Esophagus muscularis mucosa (tissue), 4 donors: ENCODE measurements at places on chromosomes 2 and 18. TPM values are rescaled to one million over a fixed set of nuclear protein-coding genes. Genes with fewer than 3 reads are reported as not detected.

GRCh38 chr18:34626404-34627136, 83.5 kb upstream of the DTNA start:
- no peaks in the 10 kb centered on the region for H3K36me3 ChIP-seq
- H3K4me1 ChIP-seq: peaks cover 32% of the 10 kb centered on the region
- no peaks in the 10 kb centered on the region for H3K27me3 ChIP-seq
- no peak overlapping the region for H3K27ac ChIP-seq

The RAPH1 gene
- total RNA-seq: 19.0 TPM

DNA sequence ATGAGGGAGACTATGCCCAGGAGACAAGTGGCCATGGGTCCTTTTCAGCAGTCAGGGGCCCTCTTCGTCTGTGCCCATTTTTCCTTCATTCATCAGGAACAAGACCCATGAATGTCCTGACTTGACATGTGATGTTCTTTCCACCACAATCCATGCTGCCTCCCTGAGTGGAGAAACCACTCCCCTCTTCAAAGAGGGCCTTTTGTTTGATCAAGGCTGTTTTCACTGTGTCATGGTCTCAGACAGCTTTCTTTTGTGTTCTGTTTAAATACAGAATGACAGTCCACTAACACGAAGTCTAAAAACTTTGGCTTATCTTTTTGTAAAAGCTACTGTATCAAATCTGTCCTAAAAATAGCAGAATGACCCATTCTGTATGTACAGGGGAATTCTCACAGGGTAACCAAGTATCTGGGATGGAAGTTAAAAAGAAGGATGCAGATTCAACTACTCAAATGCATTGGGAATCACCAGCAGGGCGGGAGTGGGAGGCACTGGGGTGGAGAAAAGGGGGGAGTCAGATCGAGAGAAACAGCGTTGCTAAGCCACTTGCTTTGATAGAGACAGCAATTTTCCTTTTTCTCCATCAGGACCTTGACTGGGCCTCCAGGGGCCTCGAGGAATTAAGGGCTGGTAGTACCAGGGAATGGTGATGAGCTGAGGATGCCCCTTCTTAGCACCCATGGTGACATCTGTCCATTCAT, 13.9 kb downstream of the LRP2 start:
- H3K4me1 ChIP-seq: no peaks in the 10 kb centered on the region
- no peak overlapping the region for H3K4me3 ChIP-seq
- DNase-seq: no peak
- no peaks in the 10 kb centered on the region for H3K36me3 ChIP-seq

GRCh38 chr18:2901423-2901985, 54.7 kb downstream of the EMILIN2 start:
- no peak for DNase-seq
- H3K27me3 ChIP-seq: peaks cover 7% of the 10 kb centered on the region
- H3K36me3 ChIP-seq: no peaks in the 10 kb centered on the region
- H3K27ac ChIP-seq: peak overlapping the region; percentile 38

The GREB1 gene
- 3.7 TPM for total RNA-seq

DNA sequence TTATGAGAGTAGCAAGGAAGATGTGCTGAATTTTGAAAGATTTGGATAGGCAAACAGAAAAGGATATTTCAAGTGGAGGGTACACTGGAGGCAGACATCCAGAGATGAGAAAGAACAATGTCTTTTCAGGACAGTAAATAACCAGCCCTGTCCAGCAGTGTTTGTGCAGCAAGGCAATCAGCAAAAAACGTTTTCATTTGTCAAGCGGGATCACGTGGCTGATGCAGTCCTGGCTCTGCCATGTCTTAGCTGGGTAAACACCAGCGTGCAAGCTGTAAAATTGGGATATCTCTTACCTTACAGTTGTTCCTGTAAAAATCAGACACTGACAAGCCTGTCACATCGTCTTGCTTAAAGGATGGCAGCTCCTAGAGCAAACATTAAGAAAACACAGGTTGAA, 67.8 kb downstream of the CWC22 start:
- H3K27me3 ChIP-seq: no peaks in the 10 kb centered on the region
- no peak overlapping the region for H3K27ac ChIP-seq
- no peaks in the 10 kb centered on the region for H3K4me1 ChIP-seq

GRCh38 chr2:177547122-177547521, 154.5 kb downstream of the AGPS start:
- no peaks in the 10 kb centered on the region for H3K36me3 ChIP-seq
- H3K27ac ChIP-seq: no peak overlapping the region
- no peak overlapping the region for H3K4me3 ChIP-seq
- DNase-seq: no peak

The TEKT4 gene
- 0.19 TPM for total RNA-seq

DNA sequence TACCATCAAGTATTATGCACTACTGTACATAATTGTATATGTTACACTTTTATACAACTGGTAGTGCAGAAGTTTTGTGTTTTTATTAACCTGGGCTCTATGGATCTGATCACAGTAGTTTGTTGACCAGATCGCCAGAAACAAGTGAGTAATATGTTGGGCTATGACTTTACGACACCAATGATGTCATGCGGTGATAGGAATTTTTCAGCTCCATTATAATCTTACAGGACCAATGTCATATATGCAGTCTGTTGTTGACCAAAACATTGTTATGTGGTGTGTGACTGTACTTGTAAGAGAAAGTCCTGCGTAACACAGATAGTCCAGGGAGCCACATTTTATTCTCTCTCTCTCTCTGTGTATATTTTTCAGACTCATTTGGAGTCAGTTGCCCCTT, 4.5 kb upstream of the ACOXL start:
- H3K4me1 ChIP-seq: peaks cover 9% of the 10 kb centered on the region
- H3K27me3 ChIP-seq: peaks cover 10% of the 10 kb centered on the region

GRCh38 chr2:16194096-16194390, 253.7 kb downstream of the MYCN start:
- DNase-seq: no peak
- no peaks in the 10 kb centered on the region for H3K36me3 ChIP-seq
- no peaks in the 10 kb centered on the region for H3K4me1 ChIP-seq
- H3K4me3 ChIP-seq: no peak overlapping the region
- H3K27ac ChIP-seq: no peak overlapping the region

GRCh38 chr2:150621526-150622213, 134.2 kb upstream of the RND3 start:
- H3K27me3 ChIP-seq: no peaks in the 10 kb centered on the region
- H3K36me3 ChIP-seq: no peaks in the 10 kb centered on the region
- H3K27ac ChIP-seq: peak overlapping the region; percentile 77
- H3K4me3 ChIP-seq: no peak overlapping the region
- DNase-seq: no peak

The ACKR3 gene
- 50.5 TPM for total RNA-seq

DNA sequence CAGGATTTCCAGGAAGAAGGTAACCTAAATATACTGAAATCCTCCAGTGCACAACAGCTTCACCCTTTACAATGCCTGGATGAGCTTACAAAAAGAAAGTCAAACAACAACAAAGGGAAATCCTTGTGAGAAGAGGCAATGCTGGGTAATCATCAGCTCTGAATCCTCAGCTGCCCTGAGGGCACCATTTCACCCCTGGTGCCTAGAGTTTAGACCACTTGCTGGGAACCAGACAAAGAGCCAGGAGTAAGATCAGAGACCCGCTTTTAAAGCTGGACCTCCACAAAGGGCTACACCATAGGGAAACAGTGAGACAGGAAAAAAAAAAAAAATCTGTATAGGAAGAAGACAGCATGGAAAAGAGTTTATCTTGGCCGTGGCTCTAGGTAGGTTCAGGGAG, 97.0 kb downstream of the FOXI3 start:
- H3K4me1 ChIP-seq: peaks cover 5% of the 10 kb centered on the region
- no peaks in the 10 kb centered on the region for H3K36me3 ChIP-seq
- DNase-seq: no peak
- no peak overlapping the region for H3K27ac ChIP-seq
- H3K4me3 ChIP-seq: no peak overlapping the region

The ST8SIA3 gene
- total RNA-seq: not detected

DNA sequence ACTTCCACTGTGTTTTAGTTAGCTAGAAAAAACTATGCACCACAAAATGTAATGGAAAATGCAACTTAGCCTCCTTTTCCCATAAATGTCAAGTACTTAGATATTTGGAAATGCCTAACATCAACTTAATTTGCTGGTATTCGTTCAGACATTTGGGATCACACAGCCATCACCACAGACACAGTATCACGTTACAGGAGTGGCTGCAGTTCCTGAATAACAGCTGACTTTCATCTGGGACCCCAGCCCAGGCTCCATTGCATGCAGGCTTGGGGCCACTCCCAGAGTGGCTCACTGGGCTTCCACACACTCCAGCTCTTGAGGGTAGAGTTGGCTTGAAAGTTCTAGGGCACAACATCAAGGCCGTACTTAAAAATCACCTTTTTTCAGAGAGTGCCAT, 9.3 kb downstream of the TMEM182 start:
- DNase-seq: no peak
- H3K36me3 ChIP-seq: peaks cover 4% of the 10 kb centered on the region
- H3K27me3 ChIP-seq: no peaks in the 10 kb centered on the region
- no peaks in the 10 kb centered on the region for H3K4me1 ChIP-seq
- H3K4me3 ChIP-seq: no peak overlapping the region
- H3K27ac ChIP-seq: no peak overlapping the region

DNA sequence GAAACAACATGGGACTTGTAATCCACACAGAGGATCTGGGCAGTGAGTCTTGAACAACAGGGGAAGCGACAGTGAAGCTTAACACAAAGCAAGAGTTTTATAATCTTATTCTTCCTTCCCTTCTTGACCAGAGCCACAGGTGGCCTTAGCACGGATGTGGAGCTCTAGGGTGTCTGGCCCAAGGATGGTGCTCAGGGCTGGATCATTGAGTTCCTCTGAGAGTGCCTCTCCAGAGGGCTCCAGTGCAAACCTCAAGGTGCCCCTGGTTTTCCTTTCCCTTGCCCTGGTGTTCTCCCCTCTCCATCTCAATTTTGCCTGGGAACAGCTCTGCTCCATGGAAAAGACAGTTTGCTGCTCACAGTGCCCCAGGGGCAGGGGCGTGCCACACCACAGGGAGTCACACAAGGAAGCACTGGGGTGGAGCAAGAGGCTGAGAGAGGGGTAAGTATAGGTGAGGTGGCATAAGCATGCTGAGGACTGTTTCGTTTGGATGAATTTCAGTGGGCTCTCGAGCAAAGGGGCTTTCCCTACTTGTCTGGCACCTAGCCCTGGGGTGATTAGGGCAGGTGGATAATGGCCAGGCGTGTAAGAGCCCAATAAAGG, 88.6 kb upstream of the B3GNT7 start:
- H3K36me3 ChIP-seq: no peaks in the 10 kb centered on the region
- no peaks in the 10 kb centered on the region for H3K4me1 ChIP-seq
- H3K4me3 ChIP-seq: no peak overlapping the region
- no peak overlapping the region for H3K27ac ChIP-seq

The TFPI gene
- 93.1 TPM for total RNA-seq

GRCh38 chr2:173195100-173195499, 119.5 kb downstream of the MAP3K20 start:
- DNase-seq: no peak
- no peak overlapping the region for H3K4me3 ChIP-seq
- no peaks in the 10 kb centered on the region for H3K27me3 ChIP-seq
- peaks cover 76% of the 10 kb centered on the region for H3K4me1 ChIP-seq
- H3K36me3 ChIP-seq: no peaks in the 10 kb centered on the region

The FEV gene
- total RNA-seq: not detected

- no peak overlapping the region for H3K4me3 ChIP-seq
- H3K4me1 ChIP-seq: no peaks in the 10 kb centered on the region
- H3K27ac ChIP-seq: no peak overlapping the region
- H3K36me3 ChIP-seq: no peaks in the 10 kb centered on the region
- H3K27me3 ChIP-seq: no peaks in the 10 kb centered on the region
These were observed 199.2 kb downstream of the KCNS3 start for GRCh38 chr2:18077704-18078103.

DNA sequence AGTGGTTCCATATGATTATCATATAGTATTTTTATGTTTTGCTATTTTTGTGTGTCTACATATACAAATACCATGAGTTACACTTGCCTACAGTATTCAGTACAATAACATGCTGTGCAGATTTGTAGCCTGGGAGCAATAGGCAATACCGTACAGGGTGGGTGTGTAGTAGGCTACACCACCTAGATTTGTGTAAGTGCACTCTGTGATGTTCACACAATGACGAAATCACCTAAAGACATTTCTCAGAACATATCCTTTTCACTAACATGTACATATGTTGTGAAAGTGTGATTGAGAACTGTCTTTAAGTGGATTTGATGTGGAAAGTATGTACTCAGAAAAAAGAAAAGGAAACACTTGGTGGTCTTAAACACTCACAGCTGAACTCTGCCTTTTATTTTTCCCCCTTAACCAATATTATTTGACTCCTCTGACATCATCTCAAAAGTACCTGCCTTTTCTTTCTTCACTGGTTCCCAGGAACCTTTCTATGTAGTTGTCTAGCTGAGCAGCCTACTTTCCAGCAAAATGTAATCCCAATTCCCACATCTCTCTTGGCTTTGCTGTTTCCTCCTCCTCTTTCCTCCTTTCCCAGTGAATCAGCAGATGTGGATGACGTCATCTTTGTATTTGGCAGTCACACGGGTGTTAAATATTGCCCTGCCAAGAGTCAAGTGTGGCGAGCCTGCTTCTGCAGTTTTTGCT, 47.7 kb downstream of the OSBPL6 start:
- DNase-seq: no peak
- H3K27ac ChIP-seq: no peak overlapping the region
- no peaks in the 10 kb centered on the region for H3K36me3 ChIP-seq
- H3K27me3 ChIP-seq: no peaks in the 10 kb centered on the region
- H3K4me1 ChIP-seq: peaks cover 6% of the 10 kb centered on the region

DNA sequence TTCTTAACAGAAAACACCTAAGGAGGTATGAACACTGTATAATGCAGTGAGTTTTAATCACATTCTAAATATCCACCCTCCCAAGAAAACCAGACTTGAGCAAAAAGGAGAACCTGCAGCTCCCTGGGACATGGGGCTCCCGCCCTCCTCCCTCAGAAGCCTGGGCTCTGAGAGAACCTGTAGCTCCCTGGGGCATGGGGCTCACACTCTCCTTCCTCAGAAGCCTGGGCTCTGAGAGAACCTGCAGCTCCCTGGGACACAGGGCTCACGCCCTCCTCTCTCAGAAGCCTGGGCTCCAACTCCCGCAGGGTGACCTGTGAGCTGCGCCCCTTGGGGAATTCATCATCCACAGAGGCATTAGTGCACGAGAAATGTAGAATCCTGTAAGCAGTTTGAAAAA, 222.9 kb downstream of the SNTG2 start:
- no peak overlapping the region for H3K4me3 ChIP-seq
- H3K27ac ChIP-seq: no peak overlapping the region
- no peaks in the 10 kb centered on the region for H3K36me3 ChIP-seq
- DNase-seq: peak; percentile 79
- H3K27me3 ChIP-seq: no peaks in the 10 kb centered on the region
- H3K4me1 ChIP-seq: no peaks in the 10 kb centered on the region

GRCh38 chr2:183244300-183244844, 120.1 kb downstream of the NUP35 start:
- no peak for DNase-seq
- no peak overlapping the region for H3K4me3 ChIP-seq
- no peaks in the 10 kb centered on the region for H3K4me1 ChIP-seq
- H3K27ac ChIP-seq: no peak overlapping the region
- H3K27me3 ChIP-seq: no peaks in the 10 kb centered on the region
